ENCODE measurements at places on chromosomes 13 and 19. TPM values are rescaled to one million over a fixed set of nuclear protein-coding genes. Genes with fewer than 3 reads are reported as not detected.
A peak's percentile ranks its signal among the peaks of the same experiment; 100 is the strongest.

C13orf42 gene
- not detected for total RNA-seq

FREM2 gene
- total RNA-seq = 0.39 TPM

DNA sequence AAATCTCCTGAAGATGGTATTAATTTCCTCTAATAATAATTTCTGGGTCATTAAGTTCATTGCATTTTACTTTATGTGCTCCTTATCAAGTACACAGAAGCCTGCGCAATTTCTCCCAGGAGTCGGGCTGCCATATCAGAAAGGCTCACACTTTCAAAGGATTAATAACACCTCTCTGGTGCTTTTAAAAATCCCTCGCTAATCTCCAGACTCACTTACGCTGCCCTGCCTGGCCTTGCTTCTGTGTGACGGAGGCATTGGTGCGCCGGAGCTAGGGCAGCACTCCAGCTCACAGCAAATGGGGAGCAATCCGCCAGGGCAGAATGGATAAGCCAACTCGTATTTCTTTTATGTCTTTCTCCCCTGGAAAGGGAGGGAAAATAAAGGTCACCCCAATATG lies 300.8 kb downstream of the EFNB2 start:
- no peaks in the 10 kb centered on the region for H3K4me1 ChIP-seq
- no peaks in the 10 kb centered on the region for H3K27me3 ChIP-seq
- no peaks in the 10 kb centered on the region for H3K36me3 ChIP-seq
- DNase-seq = no peak

DNA sequence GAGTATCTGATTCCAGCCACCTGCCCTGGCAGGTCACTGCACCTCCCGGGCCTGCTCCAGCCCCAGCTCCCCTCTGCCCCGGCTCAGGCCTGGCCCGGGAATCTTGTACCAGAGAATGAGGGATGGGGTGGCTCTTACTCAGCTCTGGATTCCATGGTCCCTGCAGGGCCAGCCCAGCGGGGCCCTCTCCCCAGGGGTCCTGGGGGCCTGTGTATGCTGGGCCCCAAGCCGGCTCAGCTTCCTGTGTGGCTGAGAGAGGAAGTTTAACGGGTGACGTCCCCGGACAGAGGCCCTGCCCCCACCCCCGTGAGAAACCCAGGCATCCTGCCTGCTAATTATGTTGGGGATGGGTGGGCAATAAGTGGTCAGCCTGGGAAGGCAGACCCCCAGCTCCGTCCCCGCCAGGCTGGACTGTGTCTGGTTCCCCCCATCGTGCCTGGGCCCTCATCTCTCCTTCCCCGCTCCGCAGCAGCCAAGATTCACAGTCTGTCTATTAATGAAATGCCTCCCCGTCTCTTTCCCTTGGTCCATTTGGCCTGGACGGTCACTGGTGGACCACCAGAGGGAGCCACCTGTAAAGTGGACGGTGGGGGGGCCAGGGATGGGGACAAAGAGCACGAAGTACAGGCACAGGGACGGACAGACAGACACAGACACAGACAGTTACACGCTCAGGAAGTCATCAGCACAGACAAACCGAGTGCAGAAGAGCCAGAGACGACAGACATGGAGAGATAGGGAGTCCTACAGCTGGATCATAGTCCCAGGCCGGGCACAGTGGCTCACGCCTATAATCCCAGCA lies at the start of gene DENND1C:
DENND1C (minus strand) TSS at position 247 of the 802 bp plus-strand sequence; CDS start at position 155, 92 bp downstream.
- H3K4me1 ChIP-seq = no peaks in the 10 kb centered on the region
- no peak for DNase-seq
- H3K4me3 ChIP-seq = peak within 1 kb of the TSS; percentile 22
- H3K27me3 ChIP-seq = no peaks in the 10 kb centered on the region
- no peak within 1 kb of the TSS for H3K27ac ChIP-seq

DNA sequence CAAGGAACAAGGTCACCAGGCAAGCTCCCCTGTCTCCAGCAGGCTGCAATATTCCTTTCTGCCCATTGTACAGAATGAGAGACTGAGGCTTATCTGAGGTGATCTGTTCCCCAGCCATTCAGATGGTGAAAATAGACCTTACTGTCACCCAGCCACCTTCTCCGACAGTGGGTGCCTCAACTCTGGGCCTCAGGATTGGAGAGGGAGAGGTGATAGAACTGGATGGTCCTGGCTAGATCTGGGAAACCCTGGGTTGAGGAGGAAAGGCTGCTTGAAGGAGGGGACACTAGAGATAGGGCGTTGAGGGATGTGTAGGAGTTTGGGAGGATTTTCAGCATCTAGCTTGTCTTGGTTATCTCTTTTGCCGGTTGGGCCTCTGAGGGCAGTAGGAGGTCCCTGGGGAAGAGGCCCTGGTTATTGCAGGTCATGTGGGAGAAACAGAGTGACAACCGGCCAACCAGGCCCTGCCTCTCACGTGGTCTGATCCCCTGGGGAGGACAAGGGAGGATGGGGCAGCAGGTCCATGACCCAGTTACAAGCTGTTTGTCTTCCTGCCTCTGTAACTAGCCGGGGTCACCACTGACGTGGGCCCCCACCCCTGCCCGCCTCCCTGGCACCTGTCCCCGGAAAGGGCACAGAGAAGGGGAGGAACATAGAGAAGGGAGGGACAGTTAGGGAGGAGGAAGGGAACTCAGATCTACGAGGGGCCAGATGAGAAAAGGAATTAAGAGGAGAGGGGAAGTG lies 8.2 kb downstream of the NFIC start:
- no peaks in the 10 kb centered on the region for H3K4me1 ChIP-seq
- H3K36me3 ChIP-seq = no peaks in the 10 kb centered on the region
- no peaks in the 10 kb centered on the region for H3K27me3 ChIP-seq

- peaks cover 25% of the 10 kb centered on the region for H3K4me1 ChIP-seq
- H3K36me3 ChIP-seq = no peaks in the 10 kb centered on the region
- H3K27me3 ChIP-seq = no peaks in the 10 kb centered on the region
- no peak overlapping the region for H3K27ac ChIP-seq
These were observed 51.8 kb upstream of the GPI start for GRCh38 chr19:34313188-34313587.

Measured in right lobe of liver (tissue), 6 donors.